GM23338 (cell line): ENCODE measurements at places on chromosomes 1 and 21. TPM values are rescaled to one million over a fixed set of nuclear protein-coding genes. Genes with fewer than 3 reads are reported as not detected.

The KCNH1 gene
- total RNA-seq: 0.19 and 0.28 TPM in 2 replicates

DNA sequence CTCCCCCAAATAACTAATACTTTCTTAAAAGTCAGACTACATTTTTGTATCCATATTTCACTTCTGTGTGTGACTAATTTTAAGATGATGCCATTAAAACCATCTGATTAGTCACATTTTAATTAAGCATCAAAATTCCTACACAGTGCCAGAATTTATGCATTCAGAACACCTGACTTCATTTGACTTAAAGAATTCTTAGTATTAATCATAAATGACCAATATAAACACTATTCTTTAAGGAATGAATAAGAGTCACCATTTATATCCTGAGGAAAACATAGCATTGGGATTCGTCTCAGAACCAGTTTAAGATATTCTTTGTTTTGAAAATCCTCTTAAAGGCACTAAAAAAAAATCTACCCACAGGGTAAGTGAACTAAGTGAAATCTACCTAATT lies 37.0 kb downstream of the TM2D1 start:
- no peak overlapping the region for H3K27ac ChIP-seq
- no peak for DNase-seq
- no peaks in the 10 kb centered on the region for H3K27me3 ChIP-seq
- no peaks in the 10 kb centered on the region for H3K4me1 ChIP-seq
- H3K36me3 ChIP-seq: no peaks in the 10 kb centered on the region

DNA sequence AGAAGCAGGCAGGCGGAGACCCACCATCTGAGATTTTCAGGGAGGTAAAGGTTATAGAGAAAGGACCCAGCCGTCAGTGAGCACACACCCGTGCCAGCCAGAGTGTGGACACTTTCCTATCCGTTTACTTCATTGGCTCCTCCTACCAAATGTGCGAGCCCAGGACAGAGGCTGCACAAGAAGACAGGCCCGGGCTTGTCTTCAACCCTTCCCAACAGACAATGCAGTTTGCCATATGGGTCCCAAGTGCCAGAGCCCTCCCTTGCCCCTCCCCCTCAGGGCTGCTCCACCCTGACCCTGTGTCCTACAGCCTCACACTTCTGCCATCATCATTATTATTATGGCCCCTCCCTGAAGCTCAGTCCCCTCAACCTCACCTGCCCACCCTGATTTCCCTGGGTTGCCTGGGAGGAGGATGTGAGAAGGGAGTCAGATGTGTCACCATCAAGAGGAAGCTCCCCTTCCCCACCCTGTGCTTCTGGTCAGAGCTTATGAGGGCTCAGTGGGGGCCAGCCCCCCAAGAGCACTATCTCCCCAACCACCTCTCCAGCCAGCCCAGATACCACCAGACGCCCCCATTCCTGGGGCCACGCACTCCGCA lies 9.4 kb downstream of the LAPTM5 start:
- no peak overlapping the region for H3K27ac ChIP-seq
- H3K36me3 ChIP-seq: no peaks in the 10 kb centered on the region
- no peak overlapping the region for H3K4me3 ChIP-seq
- H3K27me3 ChIP-seq: no peaks in the 10 kb centered on the region
- DNase-seq: no peak

- no peaks in the 10 kb centered on the region for H3K27me3 ChIP-seq
- H3K4me1 ChIP-seq: no peaks in the 10 kb centered on the region
- DNase-seq: no peak
- H3K36me3 ChIP-seq: 0 out of 2 replicates have a peak, but pooled peaks cover under 1% of the 10 kb centered on the region
Measured at GRCh38 chr21:44828362-44829056, 10.6 kb upstream of the SUMO3 start.

DNA sequence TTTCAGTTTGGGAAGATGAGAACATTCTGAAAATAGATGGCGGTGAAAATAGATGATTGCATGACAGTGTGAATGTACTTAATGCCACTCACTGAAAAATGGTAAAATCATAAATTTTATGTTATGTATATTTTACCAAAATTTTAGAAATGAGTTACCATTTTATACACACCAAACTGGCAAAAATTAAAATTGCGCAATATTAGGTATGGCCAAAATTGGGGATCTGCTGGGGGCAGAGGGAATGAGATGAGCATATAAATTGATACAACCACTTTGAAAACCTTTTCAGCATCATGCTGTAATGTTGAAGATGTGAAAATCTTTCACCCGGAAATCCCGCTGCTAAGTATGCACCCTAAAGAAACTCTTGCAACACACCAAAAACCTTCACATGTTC lies 10.8 kb upstream of the TMPRSS2 start:
- no peak overlapping the region for H3K4me3 ChIP-seq
- H3K36me3 ChIP-seq: no peaks in the 10 kb centered on the region
- DNase-seq: no peak

GRCh38 chr1:71621785-71622184 lies 541.0 kb upstream of the ZRANB2 start:
- H3K4me1 ChIP-seq: no peaks in the 10 kb centered on the region
- H3K36me3 ChIP-seq: no peaks in the 10 kb centered on the region
- H3K27ac ChIP-seq: no peak overlapping the region
- no peak for DNase-seq

DNA sequence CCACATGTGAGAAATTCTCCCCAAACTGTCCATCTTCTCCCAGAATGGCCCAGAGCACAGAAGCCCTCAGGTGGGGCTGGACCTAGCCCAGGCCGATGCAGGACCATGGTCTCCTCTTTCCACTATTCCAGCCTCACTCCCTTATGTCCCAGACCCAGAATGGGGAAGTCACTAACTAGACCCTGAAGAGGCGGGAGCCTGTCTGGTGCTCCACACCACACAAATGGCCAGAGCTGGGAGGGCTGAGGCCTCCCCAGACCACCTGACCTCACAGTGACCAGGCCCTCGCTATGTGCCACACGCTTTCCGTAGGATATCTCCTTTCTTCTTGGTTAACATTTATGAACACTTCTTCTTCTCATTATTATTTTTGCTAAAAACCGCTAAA lies 54.9 kb upstream of the EDN2 start:
- DNase-seq: no peak
- no peaks in the 10 kb centered on the region for H3K27me3 ChIP-seq
- no peaks in the 10 kb centered on the region for H3K4me1 ChIP-seq
- no peak overlapping the region for H3K4me3 ChIP-seq
- no peaks in the 10 kb centered on the region for H3K36me3 ChIP-seq
- no peak overlapping the region for H3K27ac ChIP-seq

DNA sequence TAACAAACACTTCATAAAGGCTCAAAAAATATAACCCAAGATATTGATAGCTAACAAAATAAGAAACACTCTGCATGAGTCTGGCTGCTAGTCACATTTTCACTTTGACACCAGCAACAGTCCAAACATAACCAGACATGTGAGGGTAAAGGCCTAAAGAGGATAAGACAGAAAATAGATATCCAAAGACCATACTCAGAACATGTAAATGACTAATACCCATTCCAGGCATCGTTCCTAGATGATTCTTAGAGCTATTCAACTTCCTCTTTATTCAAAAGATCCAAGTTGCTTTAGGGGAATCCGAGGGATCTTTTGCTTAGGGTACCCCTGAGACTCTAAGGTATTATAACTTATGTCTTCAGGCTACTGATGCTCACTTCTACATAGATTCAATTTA lies 5.1 kb downstream of the COL24A1 start:
- no peak for DNase-seq
- no peaks in the 10 kb centered on the region for H3K36me3 ChIP-seq
- no peak overlapping the region for H3K4me3 ChIP-seq
- peaks cover 36% of the 10 kb centered on the region for H3K27me3 ChIP-seq
- no peak overlapping the region for H3K27ac ChIP-seq

GRCh38 chr1:36383240-36383639 lies 2.5 kb downstream of the STK40 start:
- DNase-seq: no peak
- no peaks in the 10 kb centered on the region for H3K36me3 ChIP-seq
- H3K4me1 ChIP-seq: peaks cover 16% of the 10 kb centered on the region

GRCh38 chr1:47752559-47752958 lies 244.6 kb downstream of the TRABD2B start:
- H3K4me1 ChIP-seq: no peaks in the 10 kb centered on the region
- no peaks in the 10 kb centered on the region for H3K27me3 ChIP-seq
- no peak for DNase-seq
- no peaks in the 10 kb centered on the region for H3K36me3 ChIP-seq
- H3K4me3 ChIP-seq: no peak overlapping the region

GRCh38 chr1:216055004-216055403 lies 368.2 kb downstream of the USH2A start:
- no peak overlapping the region for H3K27ac ChIP-seq
- peaks cover 4% of the 10 kb centered on the region for H3K4me1 ChIP-seq
- no peaks in the 10 kb centered on the region for H3K27me3 ChIP-seq
- no peaks in the 10 kb centered on the region for H3K36me3 ChIP-seq
- H3K4me3 ChIP-seq: no peak overlapping the region

The AMY1A gene
- not detected in 2 replicates for total RNA-seq

The AIM2 gene
- total RNA-seq: 2.1 and 2.5 TPM in 2 replicates

The ADAMTS5 gene
- 0.21 and 0.47 TPM in 2 replicates for total RNA-seq

DNA sequence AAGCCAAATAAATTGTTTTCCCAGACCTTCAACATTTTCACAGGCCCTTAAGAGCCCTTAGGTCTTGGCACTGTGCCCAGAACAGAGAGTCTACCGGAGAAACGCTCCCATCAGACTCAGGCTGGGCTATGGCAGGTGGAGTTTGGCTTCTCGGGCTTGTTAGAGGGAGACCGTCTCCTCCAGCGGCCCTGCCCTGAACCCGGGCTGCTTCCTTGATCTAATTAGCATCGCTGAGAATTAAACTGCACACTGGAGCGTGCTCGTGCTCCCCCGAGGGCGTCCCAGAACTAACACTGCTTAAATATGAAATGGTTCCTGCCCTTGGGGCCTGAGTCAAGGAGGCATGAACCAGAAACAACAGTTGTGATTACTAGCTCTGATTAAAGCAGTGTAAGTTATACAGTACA lies 634.4 kb downstream of the MATN1 start:
- H3K27ac ChIP-seq: no peak overlapping the region
- no peak overlapping the region for H3K4me3 ChIP-seq
- no peaks in the 10 kb centered on the region for H3K4me1 ChIP-seq
- H3K36me3 ChIP-seq: no peaks in the 10 kb centered on the region

- no peaks in the 10 kb centered on the region for H3K36me3 ChIP-seq
- H3K4me1 ChIP-seq: no peaks in the 10 kb centered on the region
- DNase-seq: peak; percentile 35
- no peak overlapping the region for H3K27ac ChIP-seq
- no peaks in the 10 kb centered on the region for H3K27me3 ChIP-seq
Measured at GRCh38 chr1:25017436-25018109, 87.5 kb upstream of the RUNX3 start.

The RPTN gene
- total RNA-seq: not detected in 2 replicates

The LCE1B gene
- total RNA-seq: not detected in 2 replicates

The FHAD1 gene
- total RNA-seq: 1.9 and 3.3 TPM in 2 replicates

DNA sequence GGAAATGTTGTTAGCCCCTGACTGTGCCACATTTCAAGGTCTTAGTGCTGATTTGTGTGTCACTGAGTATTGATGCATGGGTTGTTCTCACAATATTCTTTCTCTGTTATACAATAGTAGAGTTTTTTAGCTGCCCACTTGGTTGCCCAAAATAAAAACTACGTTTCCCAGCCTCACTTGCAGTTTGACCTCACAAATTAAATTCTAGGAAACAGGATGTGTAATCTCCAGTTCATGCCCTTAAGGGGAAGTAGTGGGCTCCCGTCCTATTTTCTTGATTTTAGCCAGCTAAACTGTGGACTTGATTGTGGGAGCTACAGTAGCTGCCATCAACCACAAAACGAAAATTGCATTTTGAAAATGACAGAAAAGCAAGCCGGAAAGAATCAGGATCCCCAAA lies 27.3 kb upstream of the LAMC1 start:
- no peak overlapping the region for H3K27ac ChIP-seq
- H3K4me1 ChIP-seq: no peaks in the 10 kb centered on the region
- H3K36me3 ChIP-seq: no peaks in the 10 kb centered on the region
- DNase-seq: peak; percentile 36
- no peaks in the 10 kb centered on the region for H3K27me3 ChIP-seq
- no peak overlapping the region for H3K4me3 ChIP-seq

GRCh38 chr1:88608139-88608943 lies 75.7 kb upstream of the PKN2 start:
- H3K27ac ChIP-seq: no peak overlapping the region
- DNase-seq: peak; percentile 52
- no peaks in the 10 kb centered on the region for H3K36me3 ChIP-seq

The CCDC27 gene
- total RNA-seq: 0.45 TPM in 1 of 2 replicates, not detected in the other

DNA sequence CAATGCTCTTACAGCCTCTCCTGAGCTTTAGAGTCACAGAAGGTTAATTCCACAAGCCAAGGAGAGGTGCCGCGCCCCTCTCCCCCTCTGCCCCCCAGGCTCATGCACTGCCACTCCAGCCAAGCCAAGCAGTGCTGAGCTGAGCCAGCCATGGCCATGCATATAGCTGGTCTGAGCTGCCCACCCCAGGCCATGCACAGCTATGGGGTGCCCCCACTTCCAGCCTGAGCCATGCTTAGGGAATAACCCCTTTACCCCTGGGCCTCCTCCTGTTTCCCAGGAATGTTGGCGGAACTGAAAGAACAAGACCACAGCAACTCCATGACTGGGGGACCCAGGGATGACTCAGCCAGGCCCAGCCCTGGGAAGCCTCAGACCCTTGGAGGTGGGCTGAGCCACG lies 34.0 kb upstream of the MAGOH start:
- H3K36me3 ChIP-seq: peaks cover 12% of the 10 kb centered on the region
- no peaks in the 10 kb centered on the region for H3K4me1 ChIP-seq
- H3K27ac ChIP-seq: no peak overlapping the region
- no peak for DNase-seq

The DNAI4 gene
- total RNA-seq: 0.90 and 5.3 TPM in 2 replicates

GRCh38 chr1:72435025-72435424 lies 152.7 kb upstream of the NEGR1 start:
- H3K27ac ChIP-seq: no peak overlapping the region
- H3K4me3 ChIP-seq: no peak overlapping the region
- H3K27me3 ChIP-seq: no peaks in the 10 kb centered on the region

- H3K4me1 ChIP-seq: peaks cover 19% of the 10 kb centered on the region
- H3K27me3 ChIP-seq: no peaks in the 10 kb centered on the region
- no peaks in the 10 kb centered on the region for H3K36me3 ChIP-seq
- no peak overlapping the region for H3K4me3 ChIP-seq
- H3K27ac ChIP-seq: no peak overlapping the region
Measured at GRCh38 chr21:42663860-42664535, 10.6 kb downstream of the PDE9A start.

The C4BPA gene
- total RNA-seq: not detected in 2 replicates

The EEIG2 gene
- total RNA-seq: 42.5 and 44.5 TPM in 2 replicates

The NUF2 gene
- total RNA-seq: 21.7 and 37.6 TPM in 2 replicates

The CELA3A gene
- total RNA-seq: not detected in 2 replicates

GRCh38 chr1:152654110-152654509 lies 9.1 kb upstream of the LCE2D start:
- H3K4me3 ChIP-seq: no peak overlapping the region
- H3K36me3 ChIP-seq: no peaks in the 10 kb centered on the region

GRCh38 chr1:232378266-232379062 lies 251.5 kb downstream of the SIPA1L2 start:
- no peaks in the 10 kb centered on the region for H3K36me3 ChIP-seq
- H3K4me3 ChIP-seq: no peak overlapping the region
- no peak overlapping the region for H3K27ac ChIP-seq

DNA sequence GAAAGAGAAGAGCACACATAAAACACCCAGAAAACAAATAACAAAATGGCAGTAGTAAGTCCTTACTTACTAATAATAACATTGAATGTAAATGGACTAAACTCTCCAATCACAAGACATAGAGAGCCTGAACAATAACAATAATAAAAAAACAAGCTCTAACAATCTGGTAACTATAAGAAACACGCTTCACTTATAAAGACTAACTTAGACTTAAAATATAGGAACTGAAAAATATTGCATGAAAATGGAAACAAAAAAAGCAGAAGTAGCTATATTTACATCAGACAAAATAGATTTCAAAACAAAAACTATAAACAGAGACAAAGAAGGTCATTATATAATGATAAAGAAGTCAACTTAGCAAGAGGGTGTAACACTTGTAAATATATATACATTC lies 83.1 kb upstream of the LYPLAL1 start:
- H3K27ac ChIP-seq: no peak overlapping the region
- H3K4me3 ChIP-seq: no peak overlapping the region
- H3K27me3 ChIP-seq: no peaks in the 10 kb centered on the region
